ENCODE measurements at places on chromosomes 4 and X. TPM values are rescaled to one million over a fixed set of nuclear protein-coding genes. Genes with fewer than 3 reads are reported as not detected.

The TMEM144 gene
- total RNA-seq: not detected

The ARMCX1 gene
- total RNA-seq: 0.41 TPM

The GIMD1 gene
- not detected for total RNA-seq

The SH2D1A gene
- total RNA-seq: 47.7 TPM

The FGFBP1 gene
- total RNA-seq: not detected

Data from T-helper 2 cell treated with Interferon-gamma antibody and Interleukin-4, amounts not matched to agents 100 ng/mL and 5 ng/mL, for 36 hours (primary cell).